ENCODE measurements at places on chromosomes 16 and 17.

- no peak for DNase-seq
Measured at GRCh38 chr16:10612649-10613179, 32.3 kb upstream of the EMP2 start.

- DNase-seq = no peak
Measured at GRCh38 chr16:89350701-89351380, 133.3 kb downstream of the ZNF778 start.

DNA sequence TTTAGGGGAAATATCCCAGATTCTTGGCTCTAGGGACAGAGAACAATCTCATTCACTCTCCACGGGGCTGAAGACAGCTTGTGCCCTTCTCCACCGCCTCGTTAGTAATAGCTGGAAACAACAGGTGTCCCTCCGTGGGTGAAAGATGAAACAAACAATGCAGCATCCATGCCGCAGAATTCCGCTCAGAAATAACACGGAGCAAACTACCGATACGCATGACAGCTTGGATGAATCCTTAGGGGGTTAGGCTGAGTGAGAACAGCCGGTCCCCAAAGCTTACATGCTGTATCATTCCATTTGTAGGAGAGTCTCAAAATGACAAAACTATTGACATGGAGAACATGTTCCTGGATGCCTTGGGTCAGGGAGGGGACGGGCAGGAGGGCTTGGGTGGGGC is 29.4 kb upstream of the CACNG1 start:
- DNase-seq = no peak

GRCh38 chr16:85061566-85061965 is 34.0 kb downstream of the KIAA0513 start:
- DNase-seq = no peak

DNA sequence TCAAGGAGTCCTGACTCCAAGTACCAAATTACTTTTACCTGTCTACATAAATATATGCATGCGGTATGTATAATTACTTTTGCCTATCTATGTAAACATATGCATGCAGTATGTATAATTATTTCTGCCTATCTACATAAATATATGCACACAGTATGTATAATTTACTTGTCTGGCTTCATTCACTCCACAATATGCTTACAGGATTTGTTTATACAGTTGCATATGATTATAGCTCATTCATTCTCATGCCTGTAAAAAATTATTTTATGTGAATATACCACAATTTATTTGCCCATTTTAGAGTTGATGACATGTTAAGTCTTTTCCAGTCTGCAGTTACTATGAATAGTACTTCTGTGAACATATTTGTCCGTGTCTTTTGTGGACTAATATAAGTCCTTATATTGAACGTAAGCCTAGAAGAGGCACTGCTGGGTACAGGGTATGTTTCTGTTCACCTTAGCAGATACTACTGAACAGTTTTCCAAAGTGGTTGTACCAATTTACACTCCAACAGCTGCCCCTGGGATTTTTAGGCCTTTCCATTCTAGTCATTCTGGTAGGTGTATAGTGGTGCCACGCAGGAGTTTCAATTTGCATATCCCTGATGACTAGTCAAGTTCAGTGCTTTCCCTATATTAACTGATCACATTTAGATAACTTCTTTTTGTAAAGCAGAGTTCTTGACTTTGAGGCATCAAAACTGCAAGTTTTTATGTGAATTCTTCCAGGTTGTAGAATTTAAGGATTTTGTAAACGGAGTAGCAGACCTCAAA is 47.0 kb downstream of the MARVELD3 start:
- DNase-seq = no peak

GRCh38 chr17:29048440-29049368 is 5.8 kb downstream of the PIPOX start:
- peak; percentile 66 for DNase-seq

DNA sequence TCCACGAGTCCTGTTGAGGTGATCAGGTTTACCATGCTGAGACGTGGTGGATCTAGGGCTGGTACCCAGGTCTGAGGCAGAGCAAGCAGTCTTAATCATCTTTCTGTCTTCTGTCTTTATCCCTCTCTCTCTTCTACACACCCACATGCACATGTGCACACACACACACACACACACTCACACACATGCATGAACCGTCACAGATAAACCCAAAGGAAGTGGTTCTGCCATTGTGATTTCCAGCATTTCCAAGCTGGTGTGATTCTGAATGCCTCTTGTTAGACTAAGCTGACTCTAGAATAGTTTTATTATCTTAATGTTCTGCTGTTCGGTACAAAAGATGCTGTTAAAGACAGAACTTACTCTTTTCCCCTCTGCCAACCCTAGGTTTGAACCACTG is 411.8 kb upstream of the SALL1 start:
- DNase-seq = no peak

DNA sequence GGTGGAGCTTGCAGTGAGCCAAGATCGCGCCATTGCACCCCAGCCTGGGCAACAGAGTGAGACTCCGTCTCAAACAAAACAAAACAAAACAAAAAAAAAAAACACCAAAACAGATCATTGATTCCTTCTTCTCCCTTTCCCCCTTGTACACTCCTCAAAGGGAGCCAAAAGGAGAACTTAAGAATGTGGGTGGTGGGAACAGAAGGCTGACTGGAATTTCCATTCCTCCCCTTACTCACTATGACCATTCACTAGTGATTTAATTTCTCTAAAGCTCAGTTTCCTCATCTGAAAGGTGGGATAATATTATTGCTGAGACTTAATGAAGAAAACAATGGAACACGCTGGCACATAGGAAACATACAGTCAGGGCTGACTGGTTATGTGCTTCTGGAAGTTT is 17.1 kb upstream of the HNF1B start:
- no peak for DNase-seq

GRCh38 chr17:49590874-49591273 is 15.2 kb downstream of the NXPH3 start:
- no peak for DNase-seq

DNA sequence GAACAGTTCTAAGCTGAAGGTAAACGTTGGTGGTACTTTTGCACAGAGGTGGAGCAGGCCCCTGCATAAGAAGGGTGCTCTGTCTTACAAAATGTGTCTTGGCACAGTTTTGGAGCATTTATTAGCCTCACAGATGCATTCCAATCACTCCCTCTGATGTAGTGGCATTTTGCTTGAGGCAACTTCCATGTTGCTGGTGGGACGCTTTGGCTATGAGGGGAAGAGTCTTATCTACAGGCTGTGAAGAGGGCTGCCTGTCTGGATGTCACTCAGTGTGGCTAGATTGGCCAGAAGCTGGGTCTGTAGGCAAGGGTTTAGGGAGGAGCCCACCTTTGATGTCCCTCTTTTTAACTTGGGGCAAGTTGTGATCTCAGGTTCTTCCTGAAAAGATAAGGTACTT is 2.6 kb upstream of the RARA start:
- DNase-seq = no peak
